ENCODE measurements at places on chromosomes 5 and 9.

GRCh38 chr9:79236466-79236865 is 335.3 kb upstream of the TLE4 start:
- no peak for DNase-seq

DNA sequence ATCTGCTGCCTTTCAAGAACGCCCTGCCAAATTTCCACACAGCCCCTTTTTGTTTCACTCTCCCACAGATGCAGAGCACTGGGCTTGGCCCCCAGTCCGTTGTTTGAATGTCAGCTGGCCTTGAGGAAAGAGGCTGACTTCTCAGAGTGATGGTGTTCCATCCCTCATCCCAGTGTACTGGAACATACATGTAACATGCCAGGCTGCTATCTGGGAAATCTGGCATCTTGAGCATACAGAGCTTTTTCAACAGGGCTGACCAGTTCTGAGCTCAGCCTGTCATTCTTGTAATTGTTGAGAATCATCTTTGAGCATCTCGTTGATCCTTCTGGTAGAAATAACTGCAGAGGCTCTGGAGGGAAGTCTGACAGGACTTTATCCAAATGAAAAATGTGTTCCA is 2.8 kb downstream of the GALNT10 start:
- peak; percentile 21 for DNase-seq

- DNase-seq = peak; percentile 65
Observed at GRCh38 chr9:35791297-35791921, at the start of gene NPR2. Gene NPR2, plus strand, starts transcription at chr9:35791591. Its CDS starts 818 bp downstream, at chr9:35792409.

GRCh38 chr5:132734687-132735086 is 2.7 kb downstream of the KIF3A start:
- no peak for DNase-seq

DNA sequence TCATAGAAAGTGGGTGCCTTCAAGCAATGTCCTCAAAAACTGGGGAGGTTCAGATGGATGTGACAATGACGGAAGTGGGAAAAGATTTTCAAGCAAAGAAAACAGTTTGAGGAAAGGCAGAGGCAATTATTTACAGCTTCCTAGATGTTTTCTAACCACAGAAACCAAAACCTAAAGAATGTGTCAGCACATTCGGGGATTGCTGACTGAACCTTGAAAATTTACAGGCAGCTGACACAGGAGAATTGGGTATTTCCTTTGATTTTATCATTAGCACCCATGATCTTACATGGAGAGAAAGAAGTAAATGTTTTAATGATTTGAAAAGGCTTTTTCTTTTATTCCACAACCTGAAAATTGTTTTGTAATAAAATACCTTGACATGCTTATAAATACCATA is 369.0 kb downstream of the ACTL7B start:
- no peak for DNase-seq

DNA sequence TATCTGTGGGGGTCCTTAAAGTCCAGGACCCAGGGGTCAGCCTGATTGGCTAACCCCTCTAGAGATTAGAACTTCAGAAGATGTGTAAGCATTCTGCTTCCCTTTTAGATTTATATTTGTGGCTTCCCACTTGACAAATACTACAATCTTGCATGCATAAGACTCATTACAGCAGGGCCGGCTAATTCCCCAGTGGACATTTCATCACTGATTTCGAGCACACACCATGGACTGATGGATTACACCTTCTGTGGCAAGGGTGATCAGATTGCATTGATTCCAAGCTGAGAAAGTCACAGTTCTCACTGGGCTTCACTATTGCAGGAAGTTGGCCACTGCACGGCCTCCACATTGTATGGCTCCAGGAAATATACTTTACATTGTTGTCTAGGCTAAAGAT is 65.8 kb upstream of the DAPK1 start:
- no peak for DNase-seq

GRCh38 chr5:113112435-113112834 is 135.8 kb downstream of the DCP2 start:
- no peak for DNase-seq

- no peak for DNase-seq
Observed at GRCh38 chr5:55406292-55406691, 98.5 kb downstream of the MTREX start.

- no peak for DNase-seq
Observed at GRCh38 chr5:59238126-59238902, 655.2 kb downstream of the PDE4D start.

DNA sequence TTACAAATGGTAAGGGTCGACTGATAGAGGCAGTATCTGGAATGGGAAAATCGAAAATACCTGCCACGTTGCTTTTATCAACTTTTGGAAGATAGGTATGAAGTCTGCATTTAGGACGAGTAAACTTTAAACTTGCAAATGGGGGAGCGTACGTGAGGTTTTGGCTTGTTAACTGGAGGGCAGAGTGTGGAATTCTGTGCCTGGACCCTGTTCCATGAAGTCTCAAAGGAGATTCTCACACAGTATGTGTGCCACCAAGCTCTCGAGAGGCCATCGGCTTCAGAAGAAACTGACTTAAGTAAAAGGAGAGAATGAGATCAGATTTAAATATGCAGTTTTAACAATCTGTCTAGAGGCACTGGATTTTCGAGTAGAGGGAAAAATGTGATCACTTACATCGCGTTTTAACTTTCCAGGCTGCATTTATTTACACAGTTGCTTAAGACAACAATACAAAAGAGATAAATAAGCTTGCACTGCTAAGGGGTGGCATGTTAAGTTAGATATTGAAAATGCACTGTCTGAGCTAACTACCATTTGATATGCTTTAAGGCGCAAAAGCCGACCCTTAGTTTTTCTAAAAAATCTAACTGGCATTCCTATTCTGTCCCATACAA is 401.6 kb downstream of the EBF1 start:
- DNase-seq = no peak

DNA sequence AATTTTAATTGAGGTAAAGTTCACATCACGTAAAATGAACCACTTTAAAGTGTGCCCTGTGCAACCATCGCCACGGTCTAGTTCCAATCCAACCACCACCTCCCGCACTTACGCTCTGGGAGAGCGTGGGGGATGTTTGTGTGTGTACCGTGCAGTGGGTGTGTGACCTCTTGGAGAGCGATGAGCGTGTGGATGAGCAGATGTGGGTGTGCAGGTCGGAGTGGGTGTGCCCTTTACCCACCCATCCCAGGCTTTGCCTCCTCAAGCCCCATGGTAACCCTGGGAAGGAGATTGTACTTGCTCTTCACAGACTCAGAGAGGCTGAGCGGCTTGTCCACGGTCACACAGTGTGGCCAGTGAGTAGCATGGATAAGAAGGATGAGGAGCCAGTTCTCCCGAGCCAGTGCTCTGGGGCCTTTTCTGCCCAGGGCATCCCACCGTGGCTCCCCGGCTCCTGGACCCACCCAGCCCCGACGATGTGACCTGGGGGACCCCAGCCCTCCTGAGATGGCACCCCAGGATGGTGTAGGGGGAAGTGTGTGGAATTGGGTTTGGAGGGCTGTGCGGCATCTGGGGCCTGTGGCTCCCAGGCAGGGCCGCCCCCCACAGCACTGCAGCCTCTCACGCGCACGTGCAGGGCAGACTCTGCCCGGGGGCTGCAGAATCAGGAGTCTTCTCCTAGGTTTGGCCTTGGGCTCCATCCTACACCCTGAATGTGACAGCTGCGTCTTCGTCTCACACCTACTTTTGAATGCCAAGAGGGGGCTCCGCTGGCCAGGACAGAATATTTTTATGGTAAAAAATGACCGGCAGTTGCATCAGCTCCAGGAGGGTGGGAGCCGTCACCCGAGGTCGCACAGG is 13.6 kb downstream of the LHX3 start:
- DNase-seq = no peak
